ENCODE measurements at places on chromosomes 2 and 18. TPM values are rescaled to one million over a fixed set of nuclear protein-coding genes. Genes with fewer than 3 reads are reported as not detected.

GRCh38 chr2:5473635-5474034 lies 218.5 kb upstream of the SOX11 start:
- no peak for DNase-seq

- DNase-seq: no peak
Measured at GRCh38 chr18:40962784-40963183, 992.2 kb upstream of the PIK3C3 start.

Gene SULT1C4
- not detected for total RNA-seq

- no peak for DNase-seq
Measured at GRCh38 chr2:85814802-85815550, 61.2 kb downstream of the ATOH8 start.

GRCh38 chr18:62672600-62672999 lies 42.7 kb upstream of the PHLPP1 start:
- no peak for DNase-seq

Gene ATP6V1B1
- total RNA-seq: 0.11 TPM

DNA sequence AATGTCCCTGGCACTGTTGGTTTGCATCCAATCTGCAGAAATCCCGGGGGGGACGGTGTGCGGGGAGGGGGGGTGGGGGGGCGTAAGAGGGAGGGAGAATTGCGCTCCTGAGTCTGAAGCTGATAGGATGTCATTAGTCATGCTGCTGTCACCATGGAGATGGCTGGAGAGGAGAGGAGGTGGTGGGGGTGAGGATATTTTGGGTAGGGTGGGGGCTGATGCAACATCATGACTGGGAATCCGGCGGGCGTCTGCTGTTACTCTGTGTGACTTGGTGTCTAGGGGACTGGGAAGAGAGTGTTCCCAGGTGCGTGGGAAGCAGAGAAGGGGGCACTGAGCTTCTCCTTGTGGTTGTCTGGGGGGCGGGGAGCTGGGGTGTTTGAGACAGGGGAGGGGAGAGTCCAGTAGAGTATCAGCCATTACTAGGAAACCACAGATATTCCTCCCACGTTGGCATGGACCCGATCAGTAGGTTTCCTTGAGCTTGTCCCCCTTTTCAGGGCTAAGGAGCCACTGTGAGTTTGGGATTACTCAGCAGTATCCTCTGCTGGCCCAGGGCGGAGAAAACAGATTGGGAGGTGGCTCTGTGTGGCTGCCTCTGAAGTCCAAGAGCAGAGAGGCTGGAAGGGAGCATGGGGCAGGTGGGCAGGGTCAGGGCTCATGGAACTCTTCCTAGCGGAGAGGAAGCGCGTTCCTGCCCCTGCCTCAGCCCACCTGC lies 18.9 kb downstream of the TET3 start:
- no peak for DNase-seq

DNA sequence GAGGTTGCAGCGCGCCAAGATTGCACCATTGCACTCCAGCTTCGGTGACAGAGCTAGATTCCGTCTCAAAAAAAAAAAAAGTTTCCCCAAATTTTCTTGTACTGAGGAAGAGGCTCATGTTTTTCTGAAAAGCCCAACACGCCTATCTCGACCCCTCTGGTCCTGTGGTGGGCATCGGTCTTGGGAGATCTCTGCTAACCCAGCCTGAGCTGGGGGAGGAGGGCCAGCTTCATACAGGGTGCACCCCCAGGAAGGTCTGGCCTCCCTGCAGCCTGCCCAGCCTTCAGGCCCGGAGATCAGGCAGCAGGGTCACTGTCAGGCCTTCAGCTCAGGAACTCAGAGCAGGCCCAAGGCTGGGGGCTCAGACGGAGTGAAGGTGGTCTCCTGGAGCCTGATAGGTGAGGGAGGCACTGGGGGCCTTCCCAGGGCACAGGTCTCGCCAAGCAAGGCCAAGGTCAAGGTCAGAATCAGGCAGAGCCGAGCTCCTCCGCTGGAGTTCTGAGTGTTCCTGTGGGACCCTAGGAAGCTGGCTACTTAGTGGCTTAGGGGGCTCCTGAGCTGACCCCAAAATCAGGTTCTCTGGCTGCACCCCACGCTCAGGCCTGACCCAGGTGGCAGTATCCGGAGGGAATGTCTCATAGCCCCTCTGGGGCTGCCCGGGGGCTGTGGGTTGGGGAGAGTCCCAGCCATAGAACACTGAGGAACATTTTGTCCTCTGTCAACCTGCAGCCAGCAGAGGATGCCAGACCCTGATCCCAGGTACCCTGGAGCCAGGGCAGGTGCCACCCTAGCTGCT lies 37.9 kb upstream of the SMAD7 start:
- no peak for DNase-seq

Gene BZW1
- 492 TPM for total RNA-seq

DNA sequence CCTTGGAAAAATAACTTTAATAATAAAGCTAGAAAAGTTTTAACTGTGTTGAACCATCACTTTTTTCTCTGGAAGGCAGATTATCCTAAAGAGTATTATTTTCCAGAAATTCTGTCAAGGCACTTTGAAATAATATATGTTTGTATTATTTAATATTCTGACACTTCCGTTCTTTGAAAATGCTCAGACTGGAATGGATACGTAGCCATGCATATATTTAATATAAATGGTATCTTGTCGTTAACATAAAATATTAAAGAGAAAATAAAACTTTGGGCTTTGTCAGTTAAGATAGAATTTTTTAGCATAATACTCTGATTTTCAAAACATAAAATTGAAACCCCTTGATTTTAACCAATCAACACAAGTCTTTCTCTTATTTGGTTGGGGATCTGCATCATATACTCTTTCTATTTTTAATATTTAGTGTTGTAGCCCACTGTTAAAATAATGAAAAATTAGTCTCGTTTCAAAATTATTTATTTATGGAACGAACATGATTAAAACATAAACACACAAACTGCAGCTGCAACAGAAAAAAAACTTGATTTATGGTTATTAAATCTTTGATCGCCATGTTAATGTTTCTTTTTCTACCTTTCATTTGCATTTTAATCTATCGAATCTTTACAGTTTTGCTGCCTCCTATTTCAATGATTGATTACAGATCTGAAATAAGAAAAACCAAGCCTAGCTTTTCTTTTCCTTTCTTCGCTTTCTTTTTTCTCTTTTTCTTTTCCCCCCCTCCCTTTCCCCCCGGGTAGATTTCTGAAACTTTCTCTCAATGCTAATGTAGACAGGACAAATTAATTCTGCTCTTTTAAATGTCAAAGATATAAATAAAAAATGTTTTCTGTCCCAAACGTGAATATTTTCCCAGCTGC lies 145.5 kb downstream of the MEIS1 start:
- DNase-seq: no peak

- no peak for DNase-seq
Measured at GRCh38 chr2:3602553-3603339, 7.8 kb downstream of the COLEC11 start.

- no peak for DNase-seq
Measured at GRCh38 chr2:29627279-29627711, 294.1 kb downstream of the ALK start.

GRCh38 chr2:72367530-72368225 lies 220.0 kb upstream of the CYP26B1 start:
- DNase-seq: no peak

Gene GTF2A1L
- not detected for total RNA-seq

Measured in activated naive CD4-positive, alpha-beta T cell treated with anti-CD3 and anti-CD28 coated beads, Interleukin-2, amount 50 U/mL, for 72 hours (primary cell).